ENCODE measurements at places on chromosomes 1 and 21. TPM values are rescaled to one million over a fixed set of nuclear protein-coding genes. Genes with fewer than 3 reads are reported as not detected.

- DNase-seq, result no peak
Observed at GRCh38 chr21:26935977-26936376, 30.9 kb downstream of the ADAMTS5 start.

GRCh38 chr1:1876335-1876930 lies 14.5 kb downstream of the GNB1 start:
- no peak for DNase-seq

Gene KIF14
- 17.8 TPM for total RNA-seq

Gene AJAP1
- 0.68 TPM for total RNA-seq

Gene HAO2
- total RNA-seq, result not detected
